ENCODE measurements at places on chromosomes 1 and 21.

DNA sequence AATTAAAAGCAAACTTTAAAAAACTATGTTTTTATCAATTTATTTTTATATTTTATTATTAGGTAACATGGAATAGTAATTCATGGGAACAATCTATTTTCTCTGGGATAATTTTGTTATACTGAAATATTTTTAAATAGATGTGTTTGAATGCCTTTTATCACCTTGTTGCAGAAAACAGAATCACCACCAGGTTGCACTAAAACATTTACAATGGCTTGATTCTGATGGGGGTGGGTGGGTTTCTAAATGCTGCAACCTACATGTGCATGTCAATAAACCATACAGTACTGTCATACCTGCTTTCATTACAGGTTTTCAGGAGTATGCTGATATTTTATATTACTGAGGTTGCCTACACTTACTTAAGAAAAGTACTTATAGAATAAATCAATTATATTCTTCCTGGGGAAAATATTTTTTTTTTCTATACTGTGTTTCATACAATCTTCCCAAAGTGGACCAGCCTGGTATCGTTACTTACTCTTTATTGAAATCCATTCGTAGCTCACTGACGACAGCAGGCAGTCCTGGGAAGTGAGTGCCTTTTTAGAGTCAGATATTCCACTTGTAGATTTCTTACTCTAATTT lies 132.8 kb downstream of the PTPRC start:
- peak; percentile 42 for DNase-seq

DNA sequence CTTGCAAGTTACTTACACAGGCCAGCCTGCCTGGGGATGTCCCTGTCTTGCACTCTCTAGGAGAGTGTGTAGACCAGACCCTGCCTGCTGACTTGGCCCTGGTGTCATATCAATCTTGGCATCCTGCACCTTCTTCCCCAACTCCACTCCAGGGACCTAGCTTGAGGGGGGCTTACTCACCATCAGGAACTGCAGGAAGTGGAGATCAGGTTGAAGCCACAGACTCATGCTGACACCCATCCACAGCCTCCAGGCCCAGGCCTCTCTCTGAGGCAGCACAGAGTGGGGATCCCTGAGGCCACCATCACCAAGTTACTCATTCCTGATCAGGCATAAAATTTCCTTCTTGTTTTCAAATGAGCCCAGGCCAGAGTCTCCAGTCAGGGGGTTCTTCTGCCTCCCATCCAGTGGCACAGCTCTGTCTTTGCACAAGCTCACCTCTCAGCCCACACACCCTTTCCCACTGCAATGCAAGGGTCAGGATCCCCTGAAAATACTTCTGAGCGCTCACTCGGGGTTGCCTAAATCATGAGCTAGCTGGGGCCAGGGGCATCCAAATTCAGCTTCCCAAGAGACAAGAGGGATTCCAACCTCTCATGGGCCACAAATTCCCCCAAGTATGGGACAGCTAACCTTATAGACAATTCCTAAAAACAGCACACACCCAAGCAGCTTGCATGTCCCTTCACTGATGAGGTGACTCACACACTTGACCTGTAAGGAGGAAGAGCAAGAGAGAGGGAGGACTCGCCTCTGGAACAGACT lies 33.5 kb downstream of the CSMD2 start:
- DNase-seq, result peak; percentile 43

DNA sequence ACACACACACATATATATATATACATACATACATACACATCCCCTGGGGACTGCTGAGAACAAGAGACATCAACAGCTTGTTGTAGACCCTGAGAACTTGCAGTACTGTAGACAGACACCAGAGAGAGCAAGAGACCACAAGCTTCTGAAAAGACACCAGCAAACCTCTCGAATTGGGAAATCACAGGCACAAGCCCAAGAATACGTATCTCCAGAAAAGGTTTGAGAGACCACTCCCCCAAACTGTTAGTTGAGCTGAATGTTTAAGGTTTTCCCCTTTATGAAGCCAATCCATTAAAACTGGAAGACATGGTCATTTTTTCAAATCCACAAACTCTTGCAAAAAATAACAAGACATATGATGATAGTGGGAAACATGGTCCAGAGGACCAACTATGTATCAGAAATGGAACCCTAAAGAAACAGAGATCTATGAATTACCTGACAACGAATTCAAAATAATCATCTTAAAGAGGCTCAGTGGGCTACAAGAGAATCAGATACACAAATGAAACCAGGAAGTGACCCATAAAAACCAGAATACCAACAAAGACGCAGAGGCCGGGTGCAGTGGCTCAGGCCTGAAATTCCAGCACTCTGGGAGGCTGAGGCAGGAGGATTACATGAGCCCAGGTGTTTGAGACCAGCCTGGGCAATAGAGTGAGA lies 45.1 kb downstream of the SLC2A1 start:
- DNase-seq, result peak; percentile 68

- no peak for DNase-seq
These were observed 7.9 kb upstream of the UMODL1 start for GRCh38 chr21:42063191-42063570.

GRCh38 chr1:157915859-157916258 lies 74.3 kb upstream of the CD5L start:
- no peak for DNase-seq

DNA sequence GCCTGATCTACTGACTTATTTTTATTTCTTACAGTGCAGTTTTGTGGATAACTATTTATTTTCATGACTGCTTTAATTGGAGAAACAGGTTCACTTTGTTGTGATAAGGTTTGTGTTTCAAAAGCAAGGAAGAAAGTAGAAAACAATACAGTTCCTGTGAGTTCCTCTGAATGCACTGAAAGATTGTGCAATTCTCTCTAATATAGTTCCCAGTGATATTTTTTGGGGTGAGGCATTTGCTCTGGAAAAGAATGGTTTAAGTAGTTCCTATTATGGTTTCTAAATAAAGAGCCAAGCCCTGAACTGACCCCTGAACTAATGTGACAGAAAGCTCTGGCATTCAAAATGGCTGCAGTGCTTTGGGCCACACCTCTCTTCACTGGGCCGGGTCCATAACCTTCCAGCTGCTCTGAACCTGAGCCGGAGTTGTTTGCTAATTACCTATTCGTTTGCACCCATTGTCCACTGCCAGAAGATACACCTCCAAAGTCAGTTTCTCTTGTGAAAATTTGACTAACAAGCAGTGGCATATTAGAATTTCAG lies 56.6 kb upstream of the VTCN1 start:
- DNase-seq, result no peak

GRCh38 chr1:88983791-88984559 lies 8.5 kb downstream of the KYAT3 start:
- DNase-seq, result peak; percentile 61

DNA sequence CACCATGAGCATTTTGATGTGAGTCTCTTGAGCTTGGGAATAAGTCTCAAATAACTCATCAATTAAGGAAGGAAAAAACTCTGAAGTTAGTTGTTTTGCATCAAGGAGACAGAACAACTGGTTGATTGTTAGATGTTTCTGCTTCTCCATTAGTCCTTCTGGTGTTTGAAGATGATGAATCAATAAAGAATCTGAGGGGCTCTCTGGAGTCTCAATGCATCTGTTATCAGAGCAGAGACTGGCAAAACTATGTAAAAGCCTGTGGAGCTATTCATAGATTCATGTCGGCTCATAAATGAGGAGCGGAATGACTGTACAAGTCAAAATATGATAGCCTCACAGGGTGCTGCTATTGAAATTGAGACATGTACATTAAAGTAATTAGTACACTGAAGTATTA lies 73.3 kb upstream of the ZC3H11B start:
- no peak for DNase-seq

DNA sequence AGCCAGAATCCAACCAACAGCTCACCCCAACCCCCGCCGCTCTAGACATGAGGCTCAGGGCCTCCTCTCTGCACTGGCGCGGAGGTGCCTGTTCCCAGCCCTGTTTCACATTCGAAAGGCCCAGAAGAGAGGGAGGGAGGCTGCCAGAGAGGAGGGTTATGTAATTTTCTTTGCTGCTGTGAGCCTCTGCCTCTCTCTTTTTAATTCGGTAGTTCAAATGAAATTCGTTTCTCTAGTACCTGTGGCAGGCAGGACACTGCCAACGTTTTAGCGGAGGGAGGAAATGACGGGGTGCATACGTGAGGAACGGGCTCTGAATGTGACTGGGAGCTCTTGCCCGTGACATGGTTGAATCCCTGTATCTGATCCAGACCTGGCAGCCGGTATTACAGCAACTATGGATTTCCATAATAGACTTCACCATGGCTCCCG lies 9.4 kb downstream of the PRDM16 start:
- DNase-seq, result peak; percentile 58

GRCh38 chr1:169312084-169312954 lies 55.3 kb downstream of the NME7 start:
- DNase-seq, result peak; percentile 95

DNA sequence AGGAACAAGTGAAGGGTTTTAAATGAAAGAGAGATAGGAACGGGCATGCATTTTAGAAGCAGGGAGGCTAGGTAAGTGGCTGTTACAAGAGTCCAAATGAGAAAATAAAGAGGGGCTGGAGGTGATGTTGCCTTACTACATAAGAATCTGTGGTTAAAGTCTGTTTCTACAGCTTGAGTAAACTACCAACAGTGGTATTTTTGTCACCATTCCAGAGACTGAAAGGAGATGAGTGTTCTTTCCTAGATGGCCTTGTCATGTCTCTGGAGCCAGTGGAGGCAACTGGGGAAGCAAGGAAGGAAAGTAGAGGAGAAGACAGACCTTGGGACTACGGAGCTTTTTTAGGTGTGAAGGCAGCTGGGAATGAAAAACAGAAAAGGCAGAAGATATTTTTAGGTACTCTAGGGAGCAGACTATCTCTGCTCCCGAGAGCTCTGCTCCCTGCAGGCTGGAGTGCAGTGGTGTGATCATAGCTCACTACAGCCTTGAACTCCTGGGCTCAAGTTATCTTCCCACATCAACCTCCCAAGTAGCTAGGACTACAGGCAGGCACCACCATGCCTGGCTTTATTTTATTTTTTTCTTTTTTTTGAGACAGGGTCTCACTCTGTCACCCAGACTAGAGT lies 12.2 kb downstream of the HDAC1 start:
- DNase-seq, result no peak

- DNase-seq, result no peak
These were observed 417 bp upstream of the GFI1 start for GRCh38 chr1:92487078-92487605.

- DNase-seq, result peak; percentile 80
These were observed 5.3 kb upstream of the SLC6A9 start for GRCh38 chr1:44036409-44037139.

DNA sequence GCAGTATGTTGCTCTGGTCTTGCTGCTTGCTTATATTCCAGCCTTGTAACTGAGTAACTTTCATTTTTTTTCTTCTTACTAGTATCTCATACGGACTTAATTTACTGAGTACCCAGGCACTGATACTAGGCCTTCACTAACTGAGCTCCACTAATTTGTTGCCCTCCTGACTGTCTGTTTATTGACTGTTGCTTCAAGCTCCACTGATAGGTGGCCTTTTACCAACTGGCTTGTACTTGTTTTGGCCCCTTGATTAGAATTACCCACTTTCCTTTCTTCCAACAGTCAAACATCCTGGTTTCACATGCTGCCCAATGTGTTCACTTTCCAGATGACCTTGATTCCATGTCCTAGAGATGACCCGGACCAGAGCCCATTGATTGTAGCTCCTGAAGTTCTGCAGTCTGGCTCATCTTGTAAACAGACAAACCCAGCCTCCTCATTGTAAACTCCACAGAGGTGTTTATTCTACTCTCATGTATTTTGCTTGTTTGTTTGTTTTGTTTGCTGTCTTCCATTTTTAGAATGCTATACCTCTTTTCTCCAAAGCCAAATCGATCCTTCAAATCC lies 27.7 kb downstream of the RGS1 start:
- DNase-seq, result no peak

DNA sequence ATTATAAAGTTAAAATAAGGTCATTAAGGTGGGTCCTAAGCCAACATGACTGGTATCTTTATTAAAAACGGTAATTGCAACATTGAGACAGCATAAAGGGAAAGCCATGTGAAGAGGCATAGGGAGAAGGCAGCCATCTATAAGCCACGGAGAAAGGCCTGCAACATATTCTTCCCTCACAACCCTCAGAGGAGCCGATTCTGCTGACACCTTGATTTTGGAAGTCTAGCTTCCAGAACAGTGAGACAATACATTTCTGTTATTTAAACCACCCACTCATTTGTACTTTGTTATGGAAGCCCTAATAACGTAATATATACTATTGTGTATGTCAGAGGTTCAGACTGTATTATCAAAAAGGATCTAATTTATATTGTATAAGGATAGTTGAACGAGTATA lies 190.8 kb downstream of the PDE4B start:
- DNase-seq, result no peak

DNA sequence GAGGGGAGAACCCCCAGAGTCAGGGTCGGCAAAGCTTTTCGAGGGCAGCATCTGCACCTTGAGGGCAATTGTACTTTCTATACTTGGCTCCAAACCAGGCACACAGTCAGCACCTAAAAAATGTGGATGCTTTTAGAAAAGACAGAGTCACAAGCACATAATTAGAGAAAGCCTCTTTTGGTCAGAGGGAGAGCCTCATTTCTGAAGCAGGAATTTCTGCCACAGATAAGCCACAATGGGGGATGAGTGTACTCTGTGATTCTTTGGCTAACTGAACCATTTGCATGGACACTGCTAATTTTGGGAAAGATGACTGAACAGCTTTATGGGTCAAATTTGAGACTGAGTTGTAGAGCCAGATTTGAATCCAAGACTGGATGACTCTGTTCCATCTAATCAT lies 635.7 kb downstream of the KIF26B start:
- peak; percentile 28 for DNase-seq
